Activated T-helper 1 cell treated with anti-CD3 and anti-CD28 coated beads, Interleukin-2, amount 50 U/mL, for 16 hours (primary cell): ENCODE measurements at places on chromosomes 4 and X.

DNA sequence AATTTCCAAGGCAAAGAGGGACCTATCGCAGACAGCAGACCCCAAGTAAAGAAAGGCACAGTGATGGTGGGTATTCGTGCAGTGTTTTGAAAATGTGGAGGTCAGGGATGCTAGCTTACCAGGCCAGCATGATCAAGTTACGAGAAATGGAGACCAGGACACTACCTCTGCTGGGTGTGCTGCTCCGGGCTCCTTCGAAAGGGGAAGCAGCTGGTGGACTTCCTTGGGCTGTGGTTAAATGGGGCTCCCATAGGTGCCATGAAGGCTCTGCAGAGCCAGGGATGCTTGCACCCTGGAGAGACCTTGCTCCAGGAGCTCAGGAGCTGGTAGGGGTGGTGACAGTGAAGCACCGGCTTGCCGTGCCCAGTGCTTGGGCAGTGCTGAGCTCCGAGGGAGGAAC lies 68.8 kb downstream of the TBL1X start:
- DNase-seq = no peak

- DNase-seq = no peak
Measured at GRCh38 chrX:12986164-12986779, 11.4 kb downstream of the TMSB4X start.

GRCh38 chr4:7052923-7053715 lies 9.9 kb downstream of the TADA2B start:
- no peak for DNase-seq

DNA sequence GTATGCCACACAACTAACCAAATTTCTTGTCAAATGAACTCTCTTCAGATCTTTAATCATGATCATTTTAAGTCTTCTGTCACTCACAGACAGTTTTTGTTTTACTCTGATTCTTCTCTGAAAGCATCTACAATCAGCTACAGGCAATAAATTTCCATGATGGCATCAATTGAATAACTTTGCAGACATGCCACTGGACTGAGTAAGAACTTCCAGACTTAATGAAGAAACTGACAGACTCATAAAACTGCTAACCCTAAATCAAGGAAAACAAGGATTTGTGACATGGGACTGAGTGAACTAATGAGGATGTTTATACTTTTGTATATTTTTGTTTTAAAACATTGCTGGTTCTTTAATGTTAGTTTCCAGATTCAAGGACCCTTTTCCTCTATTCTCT lies 5.5 kb upstream of the PPP1R2C start:
- no peak for DNase-seq

GRCh38 chr4:161010227-161010626 lies 1153.6 kb downstream of the FSTL5 start:
- no peak for DNase-seq

GRCh38 chr4:153529646-153530045 lies 63.5 kb downstream of the TMEM131L start:
- no peak for DNase-seq
